ENCODE measurements at places on chromosomes 6 and 20. TPM values are rescaled to one million over a fixed set of nuclear protein-coding genes. Genes with fewer than 3 reads are reported as not detected.

The MLIP gene
- not detected for total RNA-seq

DNA sequence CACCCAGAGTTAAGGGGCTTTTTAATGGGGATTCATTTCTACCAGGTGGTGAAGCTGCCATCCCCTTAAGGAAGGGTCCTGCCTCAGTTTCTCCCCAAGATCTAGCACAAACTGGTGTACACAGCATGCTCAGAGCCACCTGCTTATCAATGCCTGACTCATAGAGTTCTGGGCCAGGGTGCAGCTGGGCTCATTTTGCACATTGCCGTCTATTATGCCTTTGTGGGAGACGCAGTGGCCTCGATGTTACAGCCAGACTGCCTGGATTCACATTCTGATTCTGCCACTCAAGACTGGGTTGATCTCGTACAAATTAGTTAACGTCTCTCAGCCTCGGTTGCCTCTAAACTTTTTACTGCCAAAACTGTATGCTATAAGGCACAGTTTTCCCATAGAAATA lies 365.7 kb downstream of the ZFAND3 start:
- no peak overlapping the region for H3K27ac ChIP-seq
- no peak overlapping the region for H3K4me3 ChIP-seq
- H3K27me3 ChIP-seq, result no peaks in the 10 kb centered on the region
- no peak for DNase-seq
- no peaks in the 10 kb centered on the region for H3K36me3 ChIP-seq

DNA sequence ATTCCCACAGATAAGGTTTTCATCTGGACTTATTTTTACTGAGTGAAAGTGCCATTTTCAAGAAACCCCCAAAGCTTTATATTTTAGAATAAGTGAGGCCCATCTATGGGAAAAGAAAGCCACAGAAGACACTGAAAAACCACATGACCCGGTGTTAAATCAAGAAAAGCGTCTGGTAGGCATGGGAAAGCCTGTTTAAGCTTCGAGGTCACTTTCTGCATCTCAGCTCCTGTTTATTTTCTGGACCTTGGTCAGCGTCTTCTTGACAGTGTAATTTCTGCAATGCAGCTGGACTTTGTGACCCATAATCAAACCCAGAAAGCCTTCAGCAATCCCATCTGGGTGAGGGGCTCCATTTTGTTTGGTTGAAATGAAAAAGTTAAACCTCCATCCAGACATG lies 59.6 kb upstream of the NEDD9 start:
- peaks cover 9% of the 10 kb centered on the region for H3K4me1 ChIP-seq
- no peaks in the 10 kb centered on the region for H3K27me3 ChIP-seq
- no peak for DNase-seq
- no peak overlapping the region for H3K27ac ChIP-seq
- H3K4me3 ChIP-seq, result no peak overlapping the region
- peaks cover 73% of the 10 kb centered on the region for H3K36me3 ChIP-seq

GRCh38 chr6:106858653-106859092 lies 115.9 kb downstream of the CD24 start:
- no peaks in the 10 kb centered on the region for H3K4me1 ChIP-seq
- no peak overlapping the region for H3K4me3 ChIP-seq
- H3K36me3 ChIP-seq, result no peaks in the 10 kb centered on the region
- no peak for DNase-seq
- peaks cover 7% of the 10 kb centered on the region for H3K27me3 ChIP-seq
- no peak overlapping the region for H3K27ac ChIP-seq

The PTGIS gene
- total RNA-seq, result 0.08 TPM

DNA sequence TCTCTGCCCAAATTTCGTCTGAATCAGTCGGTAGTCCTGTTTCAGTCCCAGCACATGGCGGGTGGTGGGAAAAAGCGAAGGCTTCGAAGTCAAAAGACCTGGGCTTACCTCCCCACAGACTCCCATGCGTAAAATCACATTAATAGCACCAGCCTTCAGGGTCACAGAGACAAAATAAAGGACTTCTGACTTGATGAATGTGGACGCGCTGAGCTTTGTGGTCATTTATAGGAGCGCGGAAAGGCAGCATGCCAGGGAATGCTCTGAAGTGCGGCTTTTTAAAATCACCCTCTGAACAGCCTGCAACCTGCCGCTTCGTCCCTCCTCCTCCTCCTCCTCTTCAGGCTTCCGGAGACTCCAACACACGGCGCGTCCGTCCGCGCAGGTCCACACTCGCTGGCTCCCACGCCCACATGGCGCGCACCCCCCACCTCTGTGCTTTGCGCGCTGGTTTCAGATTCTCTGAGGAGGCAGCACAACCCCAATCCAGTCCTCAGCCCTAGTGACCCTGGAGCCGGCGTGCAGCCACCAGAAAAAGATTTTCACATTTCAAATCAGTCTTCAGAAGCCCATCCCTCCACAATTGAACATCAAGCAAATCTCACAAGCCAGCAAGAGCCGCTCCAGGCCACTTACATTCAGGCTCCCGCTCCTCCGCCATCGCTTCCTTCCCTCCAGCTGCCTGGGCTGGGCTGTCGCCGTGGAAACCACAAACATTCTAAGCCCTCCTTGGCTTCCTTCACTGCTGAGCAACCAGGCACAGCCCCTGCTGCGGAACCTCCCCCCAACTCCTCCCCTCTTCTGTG lies at the start of gene C6orf118:
TSS of gene C6orf118 (minus strand) at position 680 of the 806 bp plus-strand sequence. CDS start at position 661, 19 bp downstream.
- peaks cover 7% of the 10 kb centered on the region for H3K4me1 ChIP-seq
- H3K27ac ChIP-seq, result no peak within 1 kb of the TSS
- DNase-seq, result peak; percentile 11
- peaks cover 10% of the 10 kb centered on the region for H3K27me3 ChIP-seq
- H3K36me3 ChIP-seq, result no peaks in the 10 kb centered on the region
- H3K4me3 ChIP-seq, result peak within 1 kb of the TSS; percentile 25

DNA sequence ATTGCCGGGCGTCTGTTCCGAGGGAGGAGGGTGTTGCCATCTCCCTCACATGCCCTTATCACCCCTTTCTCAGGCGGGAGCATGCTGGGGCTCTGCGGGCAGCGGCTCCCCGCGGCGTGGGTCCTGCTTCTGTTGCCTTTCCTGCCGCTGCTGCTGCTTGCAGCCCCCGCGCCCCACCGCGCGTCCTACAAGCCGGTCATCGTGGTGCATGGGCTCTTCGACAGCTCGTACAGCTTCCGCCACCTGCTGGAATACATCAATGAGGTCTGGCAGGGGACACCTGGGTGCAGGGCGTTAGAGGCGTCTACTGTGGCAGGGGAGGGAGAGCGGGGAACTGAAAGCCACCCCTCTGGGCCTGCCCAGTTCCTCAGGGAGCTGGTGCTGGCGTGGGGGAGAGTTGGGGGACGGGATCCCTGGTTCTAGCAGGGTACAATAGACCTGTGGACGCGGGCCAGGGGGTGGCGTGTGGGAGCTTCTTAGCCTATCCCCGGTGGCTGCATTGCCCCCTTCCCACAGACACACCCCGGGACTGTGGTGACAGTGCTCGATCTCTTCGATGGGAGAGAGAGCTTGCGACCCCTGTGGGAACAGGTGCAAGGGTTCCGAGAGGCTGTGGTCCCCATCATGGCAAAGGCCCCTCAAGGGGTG lies 697 bp downstream of the PPT2 start:
- H3K27me3 ChIP-seq, result peaks cover 9% of the 10 kb centered on the region
- H3K4me3 ChIP-seq, result peak overlapping the region; percentile 97
- peak overlapping the region; percentile 92 for H3K27ac ChIP-seq
- peaks cover 17% of the 10 kb centered on the region for H3K36me3 ChIP-seq

The CDH4 gene
- 0.08 TPM for total RNA-seq

The MAP7 gene
- 0.78 TPM for total RNA-seq

The ISM1 gene
- total RNA-seq, result 3.4 TPM

DNA sequence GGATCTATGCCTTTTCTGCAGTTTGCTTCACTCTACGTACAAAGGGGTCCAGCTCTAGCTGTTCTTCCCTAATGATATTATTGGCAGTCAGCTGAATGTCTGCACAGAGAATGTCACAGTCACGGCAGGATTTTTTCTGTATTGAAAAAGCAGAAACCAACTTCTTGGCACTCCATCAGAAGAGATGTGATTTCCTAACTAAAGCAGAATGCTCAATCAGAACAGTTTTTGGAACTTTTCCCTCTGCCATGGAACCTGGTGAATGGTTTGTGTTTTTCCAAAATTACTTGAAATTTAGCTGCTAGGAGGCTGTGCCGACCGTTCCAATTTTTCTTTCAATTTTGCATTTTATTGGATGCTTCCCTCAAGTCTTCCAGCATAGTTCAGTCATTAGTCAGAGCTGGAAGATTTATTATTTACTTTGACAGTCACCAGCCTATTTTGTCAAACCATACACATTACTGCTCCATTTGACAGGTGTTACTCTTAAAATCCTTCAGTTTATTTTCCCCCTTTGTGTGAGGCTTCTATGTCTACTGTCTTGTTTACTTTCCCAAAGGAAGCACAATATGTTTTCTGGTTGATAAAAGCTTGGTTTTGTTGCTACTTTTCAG lies 259.6 kb upstream of the EPHA7 start:
- no peak overlapping the region for H3K27ac ChIP-seq
- no peak for DNase-seq
- no peaks in the 10 kb centered on the region for H3K27me3 ChIP-seq
- no peaks in the 10 kb centered on the region for H3K36me3 ChIP-seq

The TREML2 gene
- 8.9 TPM for total RNA-seq

DNA sequence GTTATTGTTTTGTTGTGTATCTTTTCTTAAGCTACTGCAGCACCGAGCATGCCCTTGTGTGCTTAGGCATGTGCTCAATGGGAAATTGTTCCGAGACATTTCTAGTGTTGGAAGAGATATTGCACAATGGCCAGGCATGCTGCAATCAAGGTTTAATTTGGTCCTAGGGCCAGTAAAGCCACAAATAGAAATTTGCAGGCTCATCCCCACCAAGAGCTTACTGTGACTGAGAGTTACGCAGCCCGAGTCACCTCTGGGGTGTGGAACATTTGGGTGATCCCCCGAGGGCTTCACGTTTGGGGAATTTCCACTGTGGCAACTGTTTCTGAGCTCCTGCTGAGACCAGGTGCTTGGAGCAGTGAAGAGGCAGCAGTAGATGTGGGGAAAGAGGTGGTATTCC lies 65.8 kb downstream of the ADTRP start:
- H3K27me3 ChIP-seq, result no peaks in the 10 kb centered on the region
- H3K27ac ChIP-seq, result peak overlapping the region; percentile 98
- H3K4me1 ChIP-seq, result peaks cover 71% of the 10 kb centered on the region
- peak overlapping the region; percentile 61 for H3K4me3 ChIP-seq

DNA sequence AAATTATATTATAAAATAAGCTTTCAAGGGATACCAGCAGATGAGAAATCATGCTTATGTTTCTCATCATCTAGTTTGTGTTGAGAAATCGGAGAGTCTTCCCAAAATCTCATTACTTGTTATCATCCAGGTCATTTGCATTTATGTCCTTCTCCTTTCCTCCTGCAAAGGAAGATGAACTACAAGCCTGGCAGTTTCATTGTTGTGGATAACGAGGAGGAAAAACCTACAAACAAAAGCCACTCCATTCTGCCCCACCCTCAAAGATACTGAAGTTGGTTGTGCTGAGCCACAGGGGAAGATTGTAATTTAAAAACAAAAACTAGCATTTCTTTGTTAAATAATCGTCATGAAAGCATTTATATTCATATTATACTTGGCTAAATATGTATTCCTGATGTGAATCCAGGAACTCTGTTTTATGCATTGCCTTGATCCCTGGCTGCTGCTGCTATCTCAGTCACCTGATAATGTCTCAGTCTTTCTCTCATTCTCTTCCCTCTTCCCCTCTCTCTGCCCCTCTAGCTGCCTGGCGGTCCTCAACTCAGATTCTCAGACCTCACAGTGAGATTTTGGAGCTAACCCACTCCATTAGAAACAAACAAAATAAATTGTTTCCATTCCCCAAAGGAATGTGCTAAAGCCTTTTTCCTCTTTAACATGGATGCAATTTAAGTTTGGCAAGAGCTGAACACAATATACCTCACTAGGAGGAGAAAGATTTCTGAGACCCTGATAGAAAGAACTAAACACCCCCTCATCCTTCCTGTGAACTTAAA lies 185.3 kb downstream of the ADAT2 start:
- no peak overlapping the region for H3K4me3 ChIP-seq
- no peaks in the 10 kb centered on the region for H3K4me1 ChIP-seq
- H3K27ac ChIP-seq, result no peak overlapping the region
- H3K27me3 ChIP-seq, result no peaks in the 10 kb centered on the region
- H3K36me3 ChIP-seq, result peaks cover 2% of the 10 kb centered on the region

DNA sequence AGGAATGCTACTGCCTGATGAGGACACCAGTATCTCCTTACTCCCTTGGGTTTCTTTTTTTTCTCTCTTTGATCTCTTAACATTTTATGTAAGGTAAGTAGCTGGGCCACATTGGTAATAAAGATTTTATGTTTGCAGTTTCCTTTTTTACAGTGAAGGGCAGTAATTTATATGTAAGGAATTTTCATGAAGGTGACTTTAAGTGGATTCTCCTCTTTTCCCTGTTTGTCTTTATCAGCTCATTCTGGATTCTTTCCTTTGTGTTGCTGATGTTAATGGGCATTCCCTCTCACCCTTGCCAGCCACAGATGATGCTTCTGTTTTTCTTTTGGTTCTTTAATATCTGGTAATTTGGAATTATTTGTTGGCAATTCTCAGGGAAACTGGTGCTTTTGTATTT lies 34.7 kb downstream of the AFDN start:
- H3K4me3 ChIP-seq, result no peak overlapping the region
- no peak overlapping the region for H3K27ac ChIP-seq
- peaks cover 5% of the 10 kb centered on the region for H3K36me3 ChIP-seq
